ENCODE measurements at places on chromosomes 5 and 9.

GRCh38 chr5:143544606-143545005 lies 141.1 kb upstream of the NR3C1 start:
- no peak for DNase-seq

- DNase-seq: no peak
Measured at GRCh38 chr5:38871058-38871605, 25.3 kb downstream of the OSMR start.

GRCh38 chr9:123344192-123344949 lies 11.6 kb upstream of the CRB2 start:
- DNase-seq: peak; percentile 9

GRCh38 chr5:176608937-176609723 lies 826 bp downstream of the GPRIN1 start:
- DNase-seq: no peak

- no peak for DNase-seq
Measured at GRCh38 chr5:67475489-67475888, 278.9 kb upstream of the CD180 start.

- no peak for DNase-seq
Measured at GRCh38 chr5:170176916-170177315, 55.9 kb upstream of the C5orf58 start.

DNA sequence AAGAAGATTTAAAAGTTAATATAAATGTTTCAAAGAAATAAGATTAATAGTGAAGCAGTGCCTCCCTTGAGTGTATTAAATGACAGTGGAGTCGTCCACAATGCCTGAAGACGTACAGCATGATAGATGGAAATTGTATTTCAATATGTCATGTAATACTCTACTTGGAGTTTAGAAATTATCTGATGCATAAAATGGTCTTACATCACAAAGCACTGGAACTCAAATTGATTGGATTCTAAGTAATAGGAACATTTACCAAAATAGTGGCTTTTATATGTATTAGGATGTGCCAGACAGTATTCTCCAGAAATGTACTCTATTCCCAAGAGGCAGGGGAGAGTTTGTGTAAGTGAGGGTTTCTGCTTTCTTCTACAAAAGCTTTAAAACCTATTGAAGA lies 49.4 kb downstream of the CDH10 start:
- DNase-seq: no peak

- DNase-seq: no peak
Measured at GRCh38 chr5:180619563-180619915, 28.2 kb upstream of the SCGB3A1 start.

DNA sequence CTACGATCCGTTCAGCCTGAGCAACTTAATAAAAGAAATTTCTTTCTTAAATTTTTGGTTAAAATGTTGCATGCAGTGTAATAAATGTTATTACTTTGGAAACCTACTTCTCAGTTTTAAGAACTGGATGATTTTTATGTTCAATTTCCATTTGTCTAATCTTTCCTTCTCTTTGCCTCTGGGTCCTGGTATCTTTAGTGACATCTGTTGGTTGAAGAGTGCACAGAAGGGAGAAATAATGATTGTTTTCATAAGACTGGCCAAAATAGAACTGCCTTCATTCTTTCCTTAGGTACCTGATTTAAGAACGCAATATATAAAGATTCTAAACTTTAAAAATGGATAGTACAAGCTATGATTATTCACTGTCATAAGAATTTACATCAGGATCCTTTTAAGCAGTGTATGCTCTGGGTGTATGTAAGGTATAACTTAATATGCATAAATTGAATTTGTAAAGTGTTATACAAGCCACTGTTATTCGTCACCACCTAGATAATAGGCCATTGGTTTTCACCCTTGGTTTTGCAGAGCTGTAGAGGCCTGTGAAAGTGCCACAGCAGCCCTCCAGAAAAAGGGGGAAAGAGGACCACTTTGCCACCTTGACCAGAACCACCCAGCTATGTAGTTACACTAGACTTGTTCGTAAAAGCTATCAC lies 82.8 kb upstream of the TLX3 start:
- DNase-seq: no peak

- DNase-seq: no peak
Measured at GRCh38 chr9:109011231-109011671, 2.0 kb downstream of the CTNNAL1 start.

- DNase-seq: no peak
Measured at GRCh38 chr5:82674671-82675070, 396.5 kb upstream of the RPS23 start.

- DNase-seq: no peak
Measured at GRCh38 chr5:173420108-173420507, 91.9 kb upstream of the STC2 start.

GRCh38 chr9:83285445-83286225 lies 222.7 kb upstream of the RASEF start:
- no peak for DNase-seq

- no peak for DNase-seq
Measured at GRCh38 chr5:77181596-77182304, 28.7 kb upstream of the PDE8B start.

GRCh38 chr9:129102791-129103594 lies 7.6 kb downstream of the CRAT start:
- peak; percentile 25 for DNase-seq

- DNase-seq: no peak
Measured at GRCh38 chr5:142366007-142366406, 41.2 kb upstream of the SPRY4 start.
